HTR-8/SVneo (cell line): ENCODE measurements at places on chromosomes 13 and 19.
A peak's percentile ranks its signal among the peaks of the same experiment; 100 is the strongest.

GRCh38 chr13:110650436-110650835, 35.1 kb downstream of the NAXD start:
- no peak for DNase-seq

- no peak for DNase-seq
These were observed 533 bp downstream of the TNFSF9 start for GRCh38 chr19:6531163-6531955.

DNA sequence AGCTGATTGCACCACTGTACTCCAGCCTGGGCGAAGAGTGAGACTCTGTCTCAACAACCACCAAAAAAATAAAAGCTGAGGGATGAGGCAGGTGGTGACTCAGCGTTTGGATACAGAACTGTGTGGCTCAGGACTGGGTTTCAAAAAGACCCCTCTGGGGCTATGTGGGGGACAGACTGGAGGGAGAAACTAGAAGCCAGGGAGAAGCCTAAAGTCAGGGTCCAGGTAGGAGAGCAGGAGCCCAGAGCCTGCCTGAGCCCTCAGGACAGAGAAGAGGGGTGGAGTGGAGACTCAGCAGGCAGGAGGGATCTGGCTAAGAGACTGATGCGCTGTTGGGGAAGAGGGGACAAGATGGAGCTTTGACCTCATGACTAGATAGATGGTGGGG, 1.8 kb upstream of the CD37 start:
- DNase-seq = no peak

DNA sequence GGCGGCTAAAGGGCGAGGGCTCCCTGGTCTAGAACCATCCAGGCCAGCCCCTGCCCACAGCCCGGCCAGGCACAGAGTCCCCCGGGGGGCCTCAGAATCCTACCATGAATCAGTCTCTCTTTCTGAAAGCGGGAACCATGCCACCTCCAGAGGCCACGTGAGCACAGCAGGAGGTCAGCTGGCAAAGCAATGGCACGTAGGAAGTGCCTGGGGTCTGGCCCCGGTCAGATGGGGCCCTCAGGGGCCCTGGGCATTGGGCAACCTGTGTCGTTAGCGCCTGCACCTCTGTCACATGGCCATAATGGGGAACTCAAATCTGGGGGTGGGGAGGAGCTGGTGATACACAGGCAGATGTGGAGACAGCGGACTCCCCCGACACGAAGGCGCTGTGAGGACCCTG, 8.8 kb downstream of the MFSD12 start:
- DNase-seq = no peak

- DNase-seq = no peak
These were observed 49.5 kb downstream of the ATP7B start for GRCh38 chr13:51961493-51962403.

- DNase-seq = peak; percentile 20
These were observed 9.2 kb upstream of the ATP12A start for GRCh38 chr13:24670961-24671381.

DNA sequence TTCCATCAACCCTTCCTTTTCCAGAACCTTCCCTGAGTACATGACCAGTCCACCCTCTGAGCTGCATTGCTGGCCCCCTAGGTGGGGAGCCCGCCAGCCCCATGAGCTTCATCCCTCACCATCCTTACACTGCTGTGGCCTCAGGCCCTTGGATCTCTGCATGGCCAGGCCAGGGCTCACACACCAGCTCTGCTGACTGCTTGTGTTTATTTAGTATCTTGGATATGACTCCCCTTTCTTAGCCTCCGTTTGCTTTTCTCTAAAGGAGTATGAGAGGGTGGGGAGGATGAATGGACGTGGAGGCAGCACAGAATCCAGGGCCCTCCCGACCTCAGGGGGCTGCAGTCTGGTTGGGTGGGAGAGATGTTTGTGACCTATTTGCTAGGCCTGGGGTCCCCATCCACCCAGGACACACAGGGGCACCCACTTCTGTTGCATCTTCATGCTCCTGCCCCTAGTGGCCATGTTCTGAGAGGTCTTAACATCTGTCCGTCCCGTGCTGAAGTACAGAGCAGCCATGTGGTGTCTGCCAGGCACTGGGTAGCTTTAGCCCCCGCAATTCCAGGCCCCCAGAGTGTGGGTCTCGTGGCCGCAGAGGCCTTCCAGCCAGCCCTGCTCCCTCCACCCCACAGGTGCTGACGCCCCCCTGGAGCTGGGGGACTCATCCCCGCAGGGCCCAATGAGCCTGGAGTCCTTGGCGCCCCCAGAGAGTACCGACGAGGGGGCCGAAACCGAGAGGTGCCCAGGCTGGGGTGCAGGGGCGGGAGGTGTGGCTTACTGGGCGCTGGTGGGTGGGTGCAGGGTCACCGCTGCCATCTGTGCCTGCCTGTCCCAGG, 13.0 kb downstream of the ARHGEF1 start:
- no peak for DNase-seq

DNA sequence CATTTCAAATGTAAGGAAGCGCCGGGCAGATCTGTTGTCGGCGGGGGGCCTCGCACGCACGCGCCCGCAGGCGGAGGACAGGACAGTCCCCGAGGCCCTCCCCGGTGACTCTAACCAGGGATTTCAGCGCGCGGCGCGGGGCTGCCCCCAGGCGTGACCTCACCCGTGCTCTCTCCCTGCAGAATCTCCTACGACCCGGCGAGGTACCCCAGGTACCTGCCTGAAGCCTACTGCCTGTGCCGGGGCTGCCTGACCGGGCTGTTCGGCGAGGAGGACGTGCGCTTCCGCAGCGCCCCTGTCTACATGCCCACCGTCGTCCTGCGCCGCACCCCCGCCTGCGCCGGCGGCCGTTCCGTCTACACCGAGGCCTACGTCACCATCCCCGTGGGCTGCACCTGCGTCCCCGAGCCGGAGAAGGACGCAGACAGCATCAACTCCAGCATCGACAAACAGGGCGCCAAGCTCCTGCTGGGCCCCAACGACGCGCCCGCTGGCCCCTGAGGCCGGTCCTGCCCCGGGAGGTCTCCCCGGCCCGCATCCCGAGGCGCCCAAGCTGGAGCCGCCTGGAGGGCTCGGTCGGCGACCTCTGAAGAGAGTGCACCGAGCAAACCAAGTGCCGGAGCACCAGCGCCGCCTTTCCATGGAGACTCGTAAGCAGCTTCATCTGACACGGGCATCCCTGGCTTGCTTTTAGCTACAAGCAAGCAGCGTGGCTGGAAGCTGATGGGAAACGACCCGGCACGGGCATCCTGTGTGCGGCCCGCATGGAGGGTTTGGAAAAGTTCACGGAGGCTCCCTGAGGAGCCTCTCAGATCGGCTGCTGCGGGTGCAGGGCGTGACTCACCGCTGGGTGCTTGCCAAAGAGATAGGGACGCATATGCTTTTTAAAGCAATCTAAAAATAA, 18.2 kb downstream of the IL17D start:
- DNase-seq = no peak

DNA sequence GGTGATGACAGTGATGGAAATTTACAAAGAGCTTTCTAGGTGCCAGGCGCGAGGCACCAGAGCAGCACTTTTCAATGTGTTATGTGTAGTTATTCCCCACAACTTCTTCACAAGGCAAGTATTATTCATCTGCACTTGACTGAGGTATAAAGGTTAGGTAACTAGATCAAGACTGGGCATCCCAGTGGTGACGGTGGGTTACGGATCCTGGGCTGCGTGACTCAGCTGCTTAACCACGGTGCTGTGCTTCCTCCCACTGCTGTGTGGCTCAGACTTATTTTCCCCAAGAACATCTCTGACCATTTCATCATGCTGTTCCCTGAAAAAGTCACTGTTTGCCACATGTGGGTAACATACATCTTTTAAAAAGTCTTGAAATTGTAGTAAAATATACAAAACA, 19.3 kb downstream of the EDDM13 start:
- DNase-seq = no peak

DNA sequence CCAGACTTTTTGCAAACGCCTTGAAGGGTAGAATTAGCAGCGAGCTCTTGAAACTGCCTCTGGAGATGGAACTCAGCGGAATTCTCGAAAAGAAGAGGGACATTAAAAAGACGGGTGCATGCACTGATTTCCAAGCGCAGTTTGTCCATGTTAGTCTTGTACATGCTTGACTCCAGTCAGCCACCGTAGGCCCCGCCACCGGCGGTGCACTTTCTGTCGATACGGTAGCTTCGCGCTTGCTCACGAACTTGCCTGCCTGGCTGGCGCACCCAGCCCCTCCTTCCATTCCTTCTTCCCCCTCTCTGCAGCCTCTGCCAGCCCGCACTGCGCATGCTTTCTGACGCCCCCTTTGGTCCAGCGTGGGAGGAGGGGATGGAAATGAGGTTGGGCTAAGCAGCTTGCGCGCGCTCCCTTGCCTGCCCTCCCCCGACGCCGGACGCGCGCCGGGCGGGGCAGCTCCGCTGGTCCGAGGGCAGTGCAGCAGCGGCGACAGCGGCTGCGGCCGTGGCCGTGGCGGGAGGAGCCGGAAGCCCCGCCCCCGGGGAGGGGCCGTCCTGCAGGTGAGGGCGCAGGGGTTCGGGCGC, at the start of gene ZNF575:
Gene ZNF575 (plus strand): TSS at position 227 of the 584 bp plus-strand sequence. CDS start 1,235 bp downstream, outside the sequence.
- peak; percentile 87 for DNase-seq

GRCh38 chr13:95918860-95919259, 134.3 kb downstream of the UGGT2 start:
- no peak for DNase-seq

- DNase-seq = no peak
These were observed 43.3 kb downstream of the TNFSF11 start for GRCh38 chr13:42617221-42617620.
